ENCODE measurements at places on chromosomes 1 and 21.

DNA sequence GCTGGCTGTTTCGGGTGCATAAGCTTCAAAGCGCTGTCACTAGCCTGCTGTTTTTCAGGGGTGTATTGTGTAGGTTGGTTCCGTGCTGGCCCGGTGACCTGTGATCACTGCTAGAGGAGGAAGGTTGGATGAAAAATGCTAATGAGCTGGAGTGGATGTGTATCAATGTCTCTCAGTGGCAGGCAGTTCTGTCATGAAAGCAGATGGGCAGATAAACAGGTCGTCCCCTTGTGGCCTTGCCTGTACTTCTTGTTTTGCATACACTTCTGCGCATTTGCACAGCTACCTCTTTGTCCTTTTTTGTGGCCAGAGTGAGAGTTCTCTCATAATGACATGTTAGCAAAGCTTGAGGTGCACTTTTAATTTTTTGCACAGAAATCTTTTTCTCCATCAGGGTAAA lies 2.9 kb downstream of the SELENON start:
- no peak for DNase-seq

DNA sequence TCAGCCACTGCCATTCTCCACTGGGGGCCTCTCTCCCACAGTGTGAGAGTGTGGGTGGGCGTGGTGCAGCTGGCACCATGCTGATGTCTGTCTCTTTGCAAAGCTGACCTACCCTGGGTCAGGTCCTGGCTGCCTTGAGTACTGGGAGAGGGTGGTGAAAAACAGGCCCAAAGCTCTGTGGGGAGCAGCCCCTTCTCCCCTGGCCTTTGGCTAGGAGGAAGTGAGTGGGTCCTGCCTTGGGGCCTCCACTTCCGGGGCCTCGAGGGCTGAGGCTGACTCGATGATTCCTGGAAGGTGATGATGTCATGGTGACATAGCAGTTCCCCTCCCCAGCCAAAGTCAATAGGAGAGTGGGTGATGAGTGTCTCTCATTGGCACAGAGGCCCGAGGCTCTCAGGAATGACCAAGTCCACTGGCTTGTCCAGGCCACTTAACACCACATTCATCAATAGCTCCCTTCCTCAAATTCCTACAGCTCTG lies 53.0 kb downstream of the IER5 start:
- DNase-seq, result no peak

DNA sequence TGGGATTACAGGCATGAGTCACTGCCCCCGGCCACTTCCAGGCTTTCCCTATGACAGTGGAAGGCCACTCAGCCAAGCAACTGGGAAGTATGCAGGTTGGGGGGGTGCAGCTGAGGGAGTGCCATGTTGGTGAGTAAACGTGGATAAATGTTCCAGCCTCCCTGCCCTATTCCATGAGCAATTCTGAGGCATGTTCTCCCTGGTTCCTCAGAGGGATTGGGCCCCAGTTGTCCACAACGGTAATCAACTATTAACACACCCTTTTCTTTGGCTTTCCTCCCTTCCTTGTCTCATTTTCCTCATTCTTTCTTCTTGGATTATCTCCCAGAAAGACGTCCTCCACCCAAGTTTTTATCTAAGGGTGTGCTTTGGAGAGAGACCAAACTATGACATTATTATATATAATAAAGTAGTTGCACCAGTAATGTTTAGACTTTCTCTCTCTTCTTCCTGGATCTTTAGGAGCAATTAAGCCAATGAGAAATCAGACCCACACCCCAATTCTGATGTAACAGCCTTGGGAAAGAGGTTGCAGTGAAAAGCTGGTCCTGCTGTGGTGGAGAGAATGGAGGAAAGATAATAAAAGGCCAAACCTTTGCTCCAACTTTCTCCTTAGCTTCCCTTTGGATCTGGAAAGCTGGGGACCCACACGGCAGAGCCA lies 6.8 kb upstream of the SLAMF9 start:
- DNase-seq, result no peak

GRCh38 chr21:41610042-41610839 lies 102.3 kb upstream of the TMPRSS2 start:
- no peak for DNase-seq

DNA sequence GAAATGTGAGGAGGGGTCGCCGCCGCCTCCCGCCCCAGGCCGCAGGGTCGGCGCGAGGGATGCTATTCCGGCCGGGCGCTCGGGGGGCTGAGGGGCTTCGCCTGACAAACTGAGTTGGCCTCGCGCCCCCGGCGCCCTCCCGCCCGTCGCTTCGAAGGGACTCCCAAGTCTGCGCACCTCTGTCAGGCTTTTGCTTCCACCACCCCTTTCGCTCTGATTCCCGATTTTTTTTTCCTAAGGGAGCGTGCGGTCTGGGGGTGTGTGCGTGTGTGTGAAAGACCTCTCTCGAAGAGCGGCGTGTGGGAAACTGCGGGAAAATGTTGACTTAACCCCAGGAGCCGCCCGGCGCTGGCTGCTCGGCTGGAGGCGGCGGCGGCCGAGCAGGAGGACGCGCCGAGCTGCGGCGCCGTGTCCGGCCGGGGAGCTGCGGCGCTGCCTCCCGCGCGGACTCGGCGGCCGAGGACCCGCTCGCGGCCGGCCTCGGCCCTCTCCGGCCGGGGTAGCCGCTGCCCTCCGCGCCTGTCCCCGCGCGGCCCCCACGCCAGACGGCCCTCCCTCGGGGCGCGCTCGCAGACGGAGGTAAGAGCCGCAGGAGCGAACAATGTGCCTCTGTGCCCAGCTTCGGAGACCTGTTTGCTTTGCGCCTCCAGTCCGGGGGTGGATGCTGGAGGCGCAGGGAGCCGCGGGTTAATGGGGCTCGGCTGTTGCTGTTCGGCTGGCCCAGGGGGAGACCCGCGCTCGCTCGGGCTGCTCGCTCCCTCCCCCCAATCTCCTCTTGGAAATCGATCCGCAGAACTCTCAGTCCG lies 1.1 kb downstream of the ADGRL2 start:
- DNase-seq, result no peak

DNA sequence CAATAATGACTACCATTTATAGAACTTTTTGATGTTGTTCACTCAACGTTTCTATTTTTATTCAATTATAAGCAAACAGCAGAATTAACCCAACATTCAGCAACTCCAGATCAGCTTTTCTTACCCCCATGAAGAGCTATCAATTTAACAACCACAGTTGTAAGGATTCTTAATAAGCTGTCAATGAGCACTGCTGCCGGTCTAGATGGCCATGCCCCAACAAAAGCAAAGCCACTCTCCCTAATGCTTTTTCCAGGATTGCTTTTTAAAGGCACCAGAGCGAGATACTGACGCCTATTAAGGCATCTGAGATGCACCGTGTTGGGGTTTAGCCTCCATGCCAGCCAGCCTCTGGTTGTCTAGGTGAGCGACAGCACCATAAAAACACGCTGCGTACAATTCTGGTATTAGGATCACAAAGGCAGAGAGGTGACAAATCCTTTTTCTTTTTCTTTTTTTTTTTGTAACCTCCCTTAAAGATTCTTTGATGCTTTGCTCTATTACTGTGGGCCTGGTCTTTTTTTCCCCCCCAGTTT lies 39.5 kb downstream of the PTPRC start:
- no peak for DNase-seq

GRCh38 chr1:1373815-1374588 lies 1.0 kb downstream of the AURKAIP1 start:
- DNase-seq, result no peak

DNA sequence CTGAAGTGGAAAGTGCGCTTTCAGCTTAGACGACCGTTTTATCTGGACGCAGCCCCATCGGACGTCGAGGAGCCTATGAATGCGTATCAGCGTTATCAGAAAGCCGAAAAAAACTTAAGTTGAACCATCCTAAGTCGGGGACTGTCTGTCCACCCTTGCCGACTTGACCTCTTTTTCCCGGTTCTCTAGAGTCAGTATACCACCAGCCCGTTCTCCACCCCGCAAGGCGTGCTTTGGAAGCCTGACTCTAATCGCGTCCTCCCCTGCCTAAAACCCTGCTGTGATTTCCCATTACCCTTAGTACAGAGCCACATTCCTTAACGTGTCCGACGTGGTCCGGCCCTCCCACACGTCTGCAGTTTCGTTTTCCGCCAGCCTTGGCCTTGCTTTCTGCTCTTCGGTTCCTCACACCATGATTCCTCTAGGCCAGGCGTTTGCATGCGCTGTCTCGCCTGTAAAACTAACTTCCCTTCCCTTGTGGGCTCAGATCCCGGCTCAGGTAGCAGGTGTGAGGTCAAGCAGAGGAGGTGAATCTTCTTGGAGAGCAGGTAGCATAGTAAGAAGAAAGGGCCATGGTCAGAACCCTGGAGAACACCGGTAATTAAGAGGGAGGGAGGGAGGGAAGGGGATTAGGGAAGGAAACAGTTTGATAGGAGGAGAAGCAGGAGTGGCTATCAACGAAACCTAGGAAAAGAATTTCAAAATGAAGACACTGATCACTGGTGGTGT lies 865 bp downstream of the ADPRS start:
- DNase-seq, result no peak

GRCh38 chr1:239662950-239663349 lies 276.6 kb downstream of the CHRM3 start:
- no peak for DNase-seq

DNA sequence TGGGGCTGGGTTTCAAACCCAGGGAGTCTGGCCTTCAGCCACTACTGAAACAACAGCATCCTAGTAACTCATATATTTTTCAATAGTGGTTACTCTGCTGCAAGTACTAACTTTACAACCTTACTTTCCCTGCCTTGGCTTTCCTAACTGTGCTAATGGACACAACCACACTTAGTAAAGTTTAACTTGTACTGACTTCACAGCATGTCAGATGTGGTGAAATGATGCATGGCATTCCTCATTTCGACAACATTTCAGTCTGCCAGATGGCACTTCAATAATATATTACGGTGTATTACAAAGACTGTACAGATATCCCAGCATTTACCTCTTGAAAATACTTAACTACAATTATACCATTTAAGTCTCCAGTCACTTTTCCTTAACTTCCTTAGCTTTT lies 27.8 kb downstream of the LRRC7 start:
- no peak for DNase-seq

- no peak for DNase-seq
These were observed 7.5 kb upstream of the ZNF648 start for GRCh38 chr1:182069028-182069466.

DNA sequence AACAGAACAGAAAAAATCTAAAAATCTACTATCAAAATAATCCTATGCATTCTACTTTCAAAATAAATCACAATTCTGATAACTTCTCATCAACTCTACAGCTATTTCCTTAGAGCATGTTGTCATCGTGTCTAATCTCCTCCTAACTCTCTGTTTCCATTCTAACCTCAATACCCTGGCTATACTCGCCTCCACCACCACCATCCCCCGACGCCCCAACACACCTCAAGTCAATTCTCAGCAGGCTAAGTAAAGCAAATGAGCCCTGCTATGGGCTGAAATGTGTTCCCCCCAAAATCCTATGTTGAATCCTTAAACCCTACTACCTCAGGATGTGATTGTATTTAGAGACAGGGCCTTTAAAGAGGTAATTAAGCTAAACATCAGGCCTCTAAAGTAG lies 34.6 kb downstream of the NRDC start:
- no peak for DNase-seq

DNA sequence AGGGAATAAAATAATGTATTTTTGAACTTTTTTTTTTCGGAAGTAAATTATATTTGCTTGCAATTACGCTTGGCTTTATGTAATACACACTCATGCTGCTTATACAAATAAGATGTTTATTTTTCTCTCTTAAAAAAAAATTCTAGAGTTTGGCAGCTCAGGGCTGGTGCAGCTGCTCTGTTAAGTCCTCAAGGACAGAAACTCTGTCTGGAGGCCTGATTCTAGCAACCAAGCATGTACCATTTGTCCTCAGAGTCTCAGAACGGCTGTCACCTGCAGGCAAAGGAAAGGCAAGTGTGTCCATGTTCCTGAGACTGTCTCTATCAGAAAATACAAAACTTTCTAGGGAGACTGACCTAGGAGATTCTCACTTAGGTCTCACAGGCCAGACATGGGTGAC lies 23.2 kb upstream of the CLDN17 start:
- no peak for DNase-seq

All from C1 segment of cervical spinal cord (tissue), 14 donors.